Activated CD4-positive, alpha-beta T cell treated with anti-CD3 and anti-CD28 coated beads, Interleukin-2, amount 50 U/mL, for 1 hour (primary cell): ENCODE measurements at places on chromosomes 2 and 18.

DNA sequence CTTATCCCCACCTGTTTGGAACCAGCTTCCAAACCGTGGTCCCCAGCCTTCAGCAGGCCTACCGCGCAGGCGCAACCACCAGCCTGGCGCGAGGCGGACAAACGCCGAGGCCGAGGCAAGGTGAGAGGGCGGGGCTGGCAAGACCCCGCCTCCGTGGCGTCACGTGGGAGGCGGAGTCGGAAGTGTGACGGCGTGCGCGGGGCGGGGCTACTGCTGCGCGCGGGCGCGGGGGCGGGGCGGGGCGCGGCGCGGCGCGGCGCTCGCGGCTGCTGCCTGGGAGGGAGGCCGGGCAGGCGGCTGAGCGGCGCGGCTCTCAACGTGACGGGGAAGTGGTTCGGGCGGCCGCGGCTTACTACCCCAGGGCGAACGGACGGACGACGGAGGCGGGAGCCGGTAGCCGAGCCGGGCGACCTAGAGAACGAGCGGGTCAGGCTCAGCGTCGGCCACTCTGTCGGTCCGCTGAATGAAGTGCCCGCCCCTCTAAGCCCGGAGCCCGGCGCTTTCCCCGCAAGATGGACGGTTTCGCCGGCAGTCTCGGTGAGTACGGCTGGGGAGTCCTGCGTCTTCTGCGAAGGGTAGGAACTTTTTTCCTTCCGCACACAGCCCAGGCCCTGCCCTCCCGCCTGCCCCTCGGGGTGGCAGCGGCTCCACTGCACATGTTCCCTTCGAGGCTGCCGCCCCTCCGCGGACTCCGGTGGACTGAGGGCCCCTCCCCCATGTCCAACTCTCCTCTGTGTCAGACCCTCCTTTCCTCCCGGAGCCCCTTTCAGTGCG lies at the start of gene EML4:
Gene EML4 (plus strand): TSS at position 254 of the 774 bp plus-strand sequence. CDS start 259 bp downstream, at position 513.
- DNase-seq = peak; percentile 89

- no peak for DNase-seq
Observed at GRCh38 chr18:62144338-62144737, 42.5 kb downstream of the PIGN start.

GRCh38 chr2:240997856-240998705 lies at the start of gene SNED1:
TSS of gene SNED1 (plus strand) at chr2:240998618. CDS start at chr2:240998838, 220 bp downstream.
- DNase-seq = peak; percentile 42

GRCh38 chr18:35182151-35182550 lies 58.7 kb upstream of the ZNF397 start:
- no peak for DNase-seq

- no peak for DNase-seq
Observed at GRCh38 chr2:190582736-190583506, 48.4 kb upstream of the NEMP2 start.

DNA sequence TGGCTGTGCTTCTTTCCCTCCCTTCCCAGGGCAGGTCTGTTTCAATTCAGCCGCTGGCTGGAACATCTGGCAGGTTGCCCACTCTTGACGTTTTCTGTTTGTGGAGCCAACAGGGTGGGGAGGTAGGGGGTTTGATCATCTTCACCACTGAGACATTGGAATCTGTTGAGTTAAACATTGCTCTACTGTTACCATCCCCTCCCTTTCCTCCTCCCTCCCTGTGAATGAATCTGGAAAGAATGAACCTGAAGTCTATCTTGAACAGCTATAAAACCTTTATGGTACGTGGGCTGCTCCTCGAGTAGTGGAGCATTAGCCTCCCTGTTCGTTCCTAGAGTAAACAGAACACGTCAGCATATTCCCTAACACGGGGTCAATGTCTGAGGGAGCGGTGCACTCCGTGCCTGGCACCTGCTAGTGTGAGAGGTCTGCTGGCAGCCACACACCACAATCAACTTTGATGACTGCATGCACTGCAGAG lies 249.9 kb upstream of the RBBP8 start:
- no peak for DNase-seq

DNA sequence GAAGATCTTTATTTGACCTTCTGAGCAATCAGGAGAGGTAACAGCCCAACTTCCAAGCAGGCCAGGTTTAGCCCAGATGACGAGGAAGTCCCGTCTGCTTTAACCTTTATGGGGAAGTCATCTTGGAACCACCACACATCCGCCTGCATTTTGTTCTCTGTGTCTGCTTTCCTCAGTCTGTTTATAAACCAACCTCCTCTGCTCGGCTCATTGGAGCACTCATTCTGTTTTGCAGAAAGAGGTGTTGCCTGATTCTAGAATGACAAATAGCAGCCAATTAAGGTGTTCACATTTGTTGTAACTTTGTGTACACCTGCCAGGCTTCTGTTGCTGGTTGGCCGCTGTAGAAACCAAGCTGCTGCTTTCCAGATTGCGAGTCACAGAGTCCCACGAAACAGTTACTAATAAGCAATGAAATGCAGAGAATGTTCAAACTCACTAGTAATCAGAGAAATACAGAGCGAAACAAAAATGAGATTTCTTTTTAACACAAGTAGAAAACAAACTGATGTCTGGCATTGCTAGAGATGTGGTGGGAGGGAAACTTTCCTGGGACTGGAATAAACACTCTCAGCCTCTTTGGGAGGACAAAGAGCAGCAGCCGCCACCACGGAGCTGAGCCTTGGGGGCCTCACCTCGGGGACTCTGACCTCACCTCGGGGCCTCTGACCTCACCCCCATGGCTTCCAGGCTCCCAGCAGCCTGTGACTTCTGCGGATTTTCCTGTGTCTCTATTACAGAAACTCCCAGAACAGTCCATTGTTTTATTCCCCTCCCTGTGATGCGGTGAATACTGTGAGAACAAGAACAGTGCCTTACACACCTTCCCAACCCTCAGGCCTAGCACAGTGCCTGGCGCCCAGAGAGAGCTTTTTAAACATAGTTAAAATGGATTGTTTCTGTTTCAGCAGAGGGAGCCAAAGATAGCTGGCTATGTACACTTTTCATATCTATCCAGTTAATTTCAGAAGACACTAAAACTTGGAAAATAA lies 64.0 kb downstream of the MBP start:
- DNase-seq = peak; percentile 50

DNA sequence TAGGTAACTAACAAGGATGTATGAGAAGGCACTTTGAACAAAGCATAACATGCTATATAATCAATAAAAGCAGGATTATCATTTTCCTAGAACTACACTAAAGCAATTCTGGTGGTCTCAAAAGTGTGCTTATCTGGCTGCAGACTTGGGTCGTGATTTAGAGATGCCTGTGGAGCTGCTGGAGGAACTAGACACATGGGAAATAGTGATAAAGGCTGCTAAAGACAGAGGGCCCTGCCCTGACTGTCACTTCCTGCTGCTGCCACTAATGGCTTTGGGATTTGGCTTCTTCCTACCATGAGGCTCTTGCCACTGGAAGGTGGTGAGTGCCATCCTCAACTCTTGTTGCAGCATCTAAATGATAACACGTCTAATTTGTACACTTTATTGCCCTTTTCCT lies 22.5 kb downstream of the TMEM178A start:
- DNase-seq = no peak

GRCh38 chr2:63861220-63861822 lies 19.6 kb downstream of the UGP2 start:
- peak; percentile 65 for DNase-seq

DNA sequence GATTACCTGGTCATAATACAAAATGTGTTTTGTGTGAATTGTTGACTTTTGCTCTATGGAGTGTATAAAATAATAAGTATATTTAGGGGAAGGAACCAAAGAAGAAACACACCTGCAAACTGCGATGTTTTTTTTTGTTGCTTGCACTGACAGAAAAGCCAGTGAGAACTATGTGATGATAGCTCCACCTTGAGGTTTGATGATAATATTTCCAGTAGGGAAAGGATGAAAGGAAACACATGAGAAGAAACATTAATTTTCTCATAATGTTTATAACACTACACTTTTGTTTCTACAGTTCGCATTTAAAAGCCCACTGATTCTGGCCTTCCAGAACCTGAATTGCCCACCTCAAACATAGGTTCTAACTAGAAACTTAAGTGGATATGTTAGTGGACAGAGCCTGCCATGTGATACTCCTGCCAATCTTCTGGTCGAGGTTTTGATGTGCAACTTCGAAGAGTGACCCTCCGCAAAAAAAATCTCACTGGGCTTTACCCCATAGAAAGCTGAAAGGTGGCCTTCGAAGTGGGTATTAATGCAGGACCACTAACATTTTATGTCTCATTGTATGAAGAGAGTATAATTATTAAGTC lies 476.4 kb upstream of the SPHKAP start:
- DNase-seq = no peak

- DNase-seq = no peak
Observed at GRCh38 chr2:67772216-67773170, 290.3 kb downstream of the C1D start.

GRCh38 chr2:111679202-111679601 lies 204.8 kb downstream of the ANAPC1 start:
- no peak for DNase-seq

- no peak for DNase-seq
Observed at GRCh38 chr2:199911877-199912161, 726 bp downstream of the C2orf69 start.

GRCh38 chr18:3804336-3804735 lies 354.4 kb downstream of the TGIF1 start:
- no peak for DNase-seq

DNA sequence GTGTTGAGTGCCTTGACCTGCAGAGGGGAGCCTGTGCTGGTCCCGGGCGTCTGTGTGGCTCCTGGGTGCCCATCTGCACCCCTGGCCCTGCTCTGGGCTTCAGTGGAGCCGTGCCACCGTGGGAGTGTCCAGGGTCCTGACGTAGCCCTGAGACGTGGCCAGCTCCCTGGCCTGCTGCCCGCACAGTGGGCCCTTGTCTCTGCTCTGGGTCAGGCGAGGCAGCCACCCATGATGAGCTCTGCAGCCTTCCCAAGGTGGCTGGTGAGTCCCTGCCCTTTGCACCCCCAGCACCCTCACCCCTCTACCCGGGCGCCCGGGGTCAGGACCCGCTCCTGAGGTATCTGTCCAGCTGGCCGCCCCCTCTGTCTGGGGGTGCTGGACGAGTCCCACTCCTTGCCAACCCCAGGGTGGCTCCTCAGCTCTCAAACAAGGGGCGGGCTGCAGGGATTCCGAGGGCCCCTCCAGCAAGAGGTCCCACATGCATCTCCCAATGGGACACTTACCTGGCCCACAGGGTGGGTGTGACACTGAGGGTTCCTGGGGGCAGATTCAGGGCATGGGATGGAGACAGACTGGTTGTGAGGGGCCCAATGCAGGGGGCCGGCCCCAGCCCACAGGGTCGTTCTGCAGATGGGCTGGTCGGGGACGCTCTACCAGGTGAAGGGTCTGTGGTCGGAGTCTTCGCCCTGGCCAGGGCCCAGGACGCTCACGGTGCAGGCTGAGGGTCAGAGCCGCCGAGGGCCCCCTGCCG lies 2.4 kb downstream of the NEU4 start:
- DNase-seq = no peak

DNA sequence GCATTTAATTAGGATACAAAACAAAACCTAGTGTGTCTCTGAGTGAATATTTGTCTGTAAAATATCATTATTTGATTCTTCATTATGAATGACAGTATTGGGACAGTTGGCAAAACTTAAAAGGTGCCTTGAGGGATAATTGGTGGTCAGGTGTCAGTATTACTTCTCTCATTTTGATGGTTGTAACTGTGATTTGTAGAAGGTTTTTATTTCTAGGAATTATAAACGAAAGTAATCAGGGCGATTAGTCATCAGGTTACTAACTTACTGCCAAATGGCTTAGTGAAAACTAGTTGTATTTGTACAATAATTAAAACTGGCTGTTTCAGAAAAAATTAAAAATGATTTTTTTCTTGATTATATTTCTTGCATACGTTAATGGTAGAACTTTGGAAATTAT lies 117.6 kb downstream of the BIRC6 start:
- no peak for DNase-seq

GRCh38 chr2:70477441-70477844 lies 76.2 kb downstream of the TGFA start:
- DNase-seq = no peak

- no peak for DNase-seq
Observed at GRCh38 chr2:190978389-190979053, 35.5 kb downstream of the STAT1 start.

DNA sequence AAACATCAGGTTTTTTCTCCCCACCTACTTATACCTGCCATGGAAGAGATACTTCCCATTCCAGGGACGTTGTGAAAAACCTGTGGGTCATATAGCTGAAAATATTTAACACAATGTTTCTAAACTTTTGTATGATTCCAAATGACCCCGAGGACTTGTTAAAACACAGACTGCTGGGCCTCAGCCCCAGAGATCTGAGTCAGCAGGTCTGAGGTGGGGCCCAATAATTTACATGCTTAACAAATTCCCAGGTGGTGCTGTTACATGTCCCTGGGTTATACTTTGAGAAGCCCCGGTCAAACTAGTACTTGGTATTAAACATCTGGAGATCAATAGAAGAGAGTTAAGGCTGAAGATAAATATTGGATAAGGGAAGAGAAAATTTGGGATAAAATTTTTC lies 71.4 kb upstream of the FRZB start:
- DNase-seq = no peak

DNA sequence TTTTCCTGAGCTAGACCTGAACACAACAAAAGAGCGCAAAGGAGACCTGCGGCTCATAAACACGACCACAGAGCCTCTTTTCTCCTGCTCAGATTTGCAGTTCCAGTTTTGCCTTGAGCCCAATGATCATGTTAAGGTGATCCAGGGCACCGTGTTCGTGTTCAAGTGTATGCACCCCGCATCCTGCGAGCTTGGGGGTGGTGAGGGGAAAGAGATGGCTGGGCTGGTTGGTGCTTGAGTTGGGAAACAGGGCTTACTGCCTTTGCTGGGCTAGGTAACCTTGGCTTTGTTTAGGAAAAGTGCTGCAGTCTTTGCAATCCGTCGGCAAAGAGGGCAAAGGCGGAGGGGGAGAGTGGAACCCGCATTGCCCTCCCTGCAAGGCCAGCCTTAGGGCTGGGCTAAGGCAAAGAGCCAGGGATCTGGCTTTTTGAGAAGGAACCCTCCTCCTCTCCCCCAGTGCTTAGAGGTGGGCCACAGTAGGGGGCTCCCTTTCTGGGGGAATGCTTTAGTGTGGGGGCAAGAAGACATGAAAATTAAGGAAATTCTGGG lies 1.3 kb downstream of the HOXD10 start:
- no peak for DNase-seq

GRCh38 chr2:216082117-216082711 lies 495 bp downstream of the TMEM169 start:
- DNase-seq = no peak

- no peak for DNase-seq
Observed at GRCh38 chr2:96502891-96503636, 2.1 kb downstream of the NEURL3 start.

- no peak for DNase-seq
Observed at GRCh38 chr18:24016643-24017042, 2.1 kb downstream of the TTC39C start.

GRCh38 chr2:114517580-114517979 lies 75.1 kb downstream of the DPP10 start:
- DNase-seq = no peak
